ENCODE measurements at places on chromosomes 5 and 9. TPM values are rescaled to one million over a fixed set of nuclear protein-coding genes. Genes with fewer than 3 reads are reported as not detected.

GRCh38 chr5:66551945-66552344, 44.2 kb upstream of the MAST4 start:
- no peaks in the 10 kb centered on the region for H3K4me1 ChIP-seq
- no peak for DNase-seq
- no peak overlapping the region for H3K27ac ChIP-seq
- H3K27me3 ChIP-seq: no peaks in the 10 kb centered on the region

DNA sequence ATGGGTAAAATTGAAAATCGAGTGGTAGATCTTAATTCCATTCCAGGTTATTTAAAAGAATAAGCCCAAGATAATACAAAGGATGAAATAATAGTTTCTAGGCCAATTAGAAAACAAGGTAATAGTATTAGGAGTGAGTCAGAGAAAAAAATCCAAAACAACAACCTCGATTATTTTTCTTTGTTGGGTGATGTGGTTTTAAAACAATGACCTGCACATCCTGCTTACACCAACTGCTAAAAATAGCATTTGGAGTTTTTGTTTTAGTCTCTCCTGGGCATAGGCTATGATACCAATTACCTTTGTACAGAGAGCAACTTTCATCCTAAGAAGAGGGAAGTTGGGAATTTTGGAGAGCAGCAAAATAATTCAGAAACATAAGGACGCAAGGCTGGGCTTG, 101.7 kb upstream of the MYO10 start:
- H3K4me3 ChIP-seq: no peak overlapping the region
- peaks cover 8% of the 10 kb centered on the region for H3K4me1 ChIP-seq
- no peak overlapping the region for H3K27ac ChIP-seq
- no peak for DNase-seq

GRCh38 chr5:86038566-86038965, 579.2 kb upstream of the COX7C start:
- H3K4me3 ChIP-seq: no peak overlapping the region
- H3K4me1 ChIP-seq: no peaks in the 10 kb centered on the region
- H3K36me3 ChIP-seq: no peaks in the 10 kb centered on the region
- no peak overlapping the region for H3K27ac ChIP-seq
- no peaks in the 10 kb centered on the region for H3K27me3 ChIP-seq

GRCh38 chr9:131475956-131476776, 26.6 kb upstream of the POMT1 start:
- H3K36me3 ChIP-seq: peaks cover 27% of the 10 kb centered on the region
- DNase-seq: no peak
- no peak overlapping the region for H3K4me3 ChIP-seq
- H3K27ac ChIP-seq: no peak overlapping the region

GRCh38 chr5:169826618-169827017, 153.7 kb downstream of the INSYN2B start:
- H3K4me3 ChIP-seq: no peak overlapping the region
- H3K36me3 ChIP-seq: no peaks in the 10 kb centered on the region
- H3K27ac ChIP-seq: no peak overlapping the region
- H3K27me3 ChIP-seq: peaks cover 13% of the 10 kb centered on the region

- DNase-seq: no peak
- H3K36me3 ChIP-seq: no peaks in the 10 kb centered on the region
- no peak overlapping the region for H3K27ac ChIP-seq
- no peaks in the 10 kb centered on the region for H3K27me3 ChIP-seq
- no peak overlapping the region for H3K4me3 ChIP-seq
Measured at GRCh38 chr9:9142001-9142400, 1342.4 kb upstream of the DMAC1 start.

- DNase-seq: no peak
- peak overlapping the region; percentile 20 for H3K27ac ChIP-seq
- no peaks in the 10 kb centered on the region for H3K36me3 ChIP-seq
- no peaks in the 10 kb centered on the region for H3K27me3 ChIP-seq
- H3K4me3 ChIP-seq: no peak overlapping the region
Measured at GRCh38 chr9:3976865-3977613, 322.8 kb downstream of the GLIS3 start.

GRCh38 chr5:107011605-107012004, 659.1 kb downstream of the EFNA5 start:
- H3K4me3 ChIP-seq: no peak overlapping the region
- no peaks in the 10 kb centered on the region for H3K27me3 ChIP-seq
- H3K36me3 ChIP-seq: no peaks in the 10 kb centered on the region
- H3K4me1 ChIP-seq: no peaks in the 10 kb centered on the region

DNA sequence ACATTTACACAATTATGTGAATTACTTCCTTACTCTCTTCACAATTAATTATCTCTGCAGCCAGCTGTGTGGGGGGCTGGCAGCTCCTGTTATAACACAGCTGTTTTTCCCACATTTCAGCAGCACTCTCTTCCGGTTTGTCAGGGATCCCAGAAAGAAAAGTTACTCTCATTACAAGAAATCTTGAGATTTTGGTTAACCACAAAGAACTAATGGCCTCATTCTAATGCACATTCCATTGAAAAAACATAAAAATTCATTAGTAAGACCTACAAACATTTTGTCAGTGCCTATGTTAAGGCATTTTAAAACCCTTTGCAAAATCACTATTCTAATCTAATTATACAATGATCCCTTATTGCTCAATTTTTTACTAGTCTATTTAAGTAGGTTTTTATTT, 64.1 kb downstream of the PDE4D start:
- peaks cover 3% of the 10 kb centered on the region for H3K27me3 ChIP-seq
- H3K27ac ChIP-seq: no peak overlapping the region
- no peak overlapping the region for H3K4me3 ChIP-seq
- H3K4me1 ChIP-seq: no peaks in the 10 kb centered on the region
- no peaks in the 10 kb centered on the region for H3K36me3 ChIP-seq

DNA sequence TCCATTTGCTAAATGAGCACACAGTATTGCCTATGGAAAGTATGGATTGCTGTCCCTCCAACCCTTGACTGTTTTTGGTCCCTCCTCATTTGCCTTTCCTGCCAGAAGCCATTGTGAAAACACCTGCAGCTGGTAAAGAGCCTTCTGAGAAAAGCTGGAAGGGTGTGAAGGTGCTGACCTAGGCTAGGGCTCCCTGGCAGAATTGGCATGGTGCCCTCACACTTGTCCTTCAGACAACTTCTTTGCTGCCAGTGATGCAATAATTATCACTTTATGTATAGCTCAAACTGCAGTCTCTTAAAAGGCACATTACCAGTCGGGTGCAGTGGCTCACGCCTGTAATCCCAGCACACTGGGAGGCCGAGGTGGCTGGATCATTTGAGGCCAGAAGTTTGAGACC, 4.2 kb downstream of the TXNDC15 start:
- H3K4me3 ChIP-seq: peak overlapping the region; percentile 64
- H3K4me1 ChIP-seq: peaks cover 29% of the 10 kb centered on the region
- H3K36me3 ChIP-seq: peaks cover 8% of the 10 kb centered on the region
- no peak for DNase-seq
- H3K27ac ChIP-seq: no peak overlapping the region

GRCh38 chr5:83306572-83307241, 164.8 kb upstream of the VCAN start:
- H3K36me3 ChIP-seq: no peaks in the 10 kb centered on the region
- H3K4me1 ChIP-seq: no peaks in the 10 kb centered on the region
- H3K27me3 ChIP-seq: no peaks in the 10 kb centered on the region
- no peak for DNase-seq

DNA sequence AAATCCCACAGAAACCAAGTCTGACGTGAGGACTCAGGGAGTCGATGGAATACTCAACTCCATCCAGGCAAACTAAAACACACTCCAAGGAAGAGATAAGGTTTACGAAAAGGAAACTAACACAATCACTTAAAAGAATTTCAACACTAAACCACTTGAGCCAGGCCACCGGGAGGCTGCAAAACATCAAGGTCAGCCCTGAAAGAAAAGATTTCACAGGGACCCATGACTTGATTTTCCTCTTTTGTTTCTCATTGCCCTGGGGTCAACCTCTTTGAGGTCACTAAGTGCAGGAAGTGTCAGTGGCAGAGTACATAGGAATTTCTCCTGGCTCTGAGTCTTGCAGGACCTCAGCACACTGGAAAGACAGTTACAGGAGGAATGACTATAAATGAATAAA, 77.8 kb upstream of the TARS1 start:
- H3K27me3 ChIP-seq: no peaks in the 10 kb centered on the region
- DNase-seq: no peak
- H3K4me3 ChIP-seq: peak overlapping the region; percentile 12
- peaks cover 8% of the 10 kb centered on the region for H3K36me3 ChIP-seq

GRCh38 chr5:170642776-170643436, 139.1 kb downstream of the KCNIP1 start:
- peaks cover 7% of the 10 kb centered on the region for H3K27me3 ChIP-seq
- DNase-seq: no peak
- no peak overlapping the region for H3K4me3 ChIP-seq
- peaks cover 11% of the 10 kb centered on the region for H3K4me1 ChIP-seq
- no peaks in the 10 kb centered on the region for H3K36me3 ChIP-seq
- H3K27ac ChIP-seq: no peak overlapping the region

- no peak overlapping the region for H3K27ac ChIP-seq
- no peaks in the 10 kb centered on the region for H3K36me3 ChIP-seq
- H3K27me3 ChIP-seq: no peaks in the 10 kb centered on the region
- no peak for DNase-seq
Measured at GRCh38 chr9:16180546-16180945, 627.7 kb downstream of the CCDC171 start.

- no peaks in the 10 kb centered on the region for H3K36me3 ChIP-seq
- H3K27ac ChIP-seq: no peak overlapping the region
- H3K4me1 ChIP-seq: peaks cover 33% of the 10 kb centered on the region
- H3K4me3 ChIP-seq: no peak overlapping the region
- no peak for DNase-seq
- peaks cover 3% of the 10 kb centered on the region for H3K27me3 ChIP-seq
Measured at GRCh38 chr9:127128341-127129072, 6.1 kb upstream of the ANGPTL2 start.

DNA sequence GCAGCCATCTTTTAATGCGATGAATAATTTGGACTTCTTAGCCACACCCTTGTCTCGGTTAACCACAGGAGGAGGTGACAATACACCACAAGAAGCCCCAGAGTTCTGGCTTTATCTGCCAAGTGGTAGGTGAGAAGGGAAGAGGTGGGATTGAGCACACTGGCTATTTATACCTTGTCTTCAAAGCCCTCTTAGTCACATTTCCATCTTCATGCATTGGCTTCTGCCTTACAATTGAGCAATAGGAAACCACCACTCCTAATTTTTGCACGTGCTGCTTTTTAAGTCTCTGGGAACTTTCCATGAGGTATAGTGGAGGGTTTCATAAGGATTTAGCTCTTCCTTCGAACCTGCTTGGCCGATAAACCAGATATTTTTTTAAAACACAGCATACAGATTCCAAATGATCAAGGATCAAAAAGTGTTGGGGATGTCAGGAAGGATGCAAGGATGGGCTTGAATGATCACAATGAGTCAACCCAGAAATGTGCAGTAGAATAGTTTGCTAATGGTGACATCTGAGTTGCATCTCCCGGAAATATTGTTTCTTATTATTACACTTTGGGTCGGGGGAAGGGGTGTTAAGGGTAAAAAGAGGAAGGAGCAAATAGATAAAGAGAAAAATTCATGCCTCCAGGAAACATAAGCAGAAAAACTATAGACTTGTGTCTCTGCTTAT, 25.5 kb downstream of the PLAC8L1 start:
- peaks cover 4% of the 10 kb centered on the region for H3K36me3 ChIP-seq
- peaks cover 3% of the 10 kb centered on the region for H3K27me3 ChIP-seq
- no peak for DNase-seq
- H3K4me1 ChIP-seq: no peaks in the 10 kb centered on the region

DNA sequence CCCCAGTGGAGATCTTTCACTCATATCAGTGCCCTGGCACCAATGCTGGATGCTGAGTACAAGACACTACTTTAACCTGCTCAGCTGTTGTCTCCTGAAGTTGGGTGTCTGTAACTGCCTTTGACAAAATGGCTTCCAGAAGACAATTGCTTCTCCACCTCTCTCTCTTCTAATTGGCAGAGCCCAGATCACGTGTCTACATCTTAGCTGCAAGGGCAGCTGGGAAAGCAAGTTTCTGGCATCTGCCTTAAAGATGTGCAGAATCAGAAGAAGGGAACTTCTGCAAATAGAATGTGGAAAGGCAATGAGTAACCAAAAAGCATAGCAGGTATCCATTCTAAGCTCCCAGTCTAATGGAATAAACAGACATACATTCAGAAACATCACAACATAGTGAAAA, 81.1 kb downstream of the PDZD2 start:
- H3K4me1 ChIP-seq: no peaks in the 10 kb centered on the region
- no peak overlapping the region for H3K4me3 ChIP-seq
- no peak overlapping the region for H3K27ac ChIP-seq
- H3K36me3 ChIP-seq: no peaks in the 10 kb centered on the region
- no peaks in the 10 kb centered on the region for H3K27me3 ChIP-seq

DNA sequence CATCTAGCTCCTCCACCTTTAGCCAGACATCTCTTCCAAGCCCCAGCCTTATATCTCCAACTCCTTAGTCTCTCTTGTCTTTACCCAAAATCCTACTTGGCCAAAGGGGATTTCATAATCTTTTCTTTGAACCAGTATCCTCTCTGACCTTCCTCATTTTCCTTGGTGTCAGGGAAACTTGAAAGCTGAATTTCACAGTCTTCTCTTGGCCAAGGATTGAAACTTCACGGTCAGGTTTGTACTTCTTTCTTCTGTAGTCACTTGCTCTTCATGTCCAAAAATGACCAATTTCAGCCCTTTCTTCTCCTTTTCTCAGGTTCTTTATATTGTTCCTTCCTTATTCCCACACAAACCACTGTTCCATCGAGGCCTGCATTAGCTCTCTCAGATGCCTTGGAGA, 473.7 kb upstream of the KLF4 start:
- H3K27me3 ChIP-seq: peaks cover 8% of the 10 kb centered on the region
- no peaks in the 10 kb centered on the region for H3K36me3 ChIP-seq
- H3K4me3 ChIP-seq: no peak overlapping the region
- H3K4me1 ChIP-seq: no peaks in the 10 kb centered on the region
- DNase-seq: no peak

DNA sequence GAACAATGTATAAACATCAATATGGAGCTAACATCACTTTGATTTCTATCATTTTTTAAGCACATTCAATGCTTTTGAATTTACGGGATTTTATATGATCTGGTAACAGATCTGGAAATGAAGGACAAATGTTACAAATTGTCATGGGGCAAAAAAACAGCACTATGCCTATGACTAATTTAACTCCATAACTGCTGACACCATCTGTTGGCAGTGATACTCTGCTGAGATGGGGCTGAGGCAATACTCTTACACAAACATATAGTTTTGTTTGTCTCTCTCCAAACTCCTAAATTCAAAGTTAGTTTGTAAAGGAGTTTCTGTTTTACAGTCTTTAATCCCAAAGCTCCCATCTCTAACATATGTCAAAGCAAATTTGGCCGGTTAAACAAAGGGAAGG, 132.5 kb upstream of the FER start:
- no peaks in the 10 kb centered on the region for H3K4me1 ChIP-seq
- H3K4me3 ChIP-seq: no peak overlapping the region
- H3K27ac ChIP-seq: no peak overlapping the region
- H3K27me3 ChIP-seq: no peaks in the 10 kb centered on the region
- DNase-seq: no peak

- peaks cover 38% of the 10 kb centered on the region for H3K4me1 ChIP-seq
- H3K4me3 ChIP-seq: no peak overlapping the region
- no peaks in the 10 kb centered on the region for H3K27me3 ChIP-seq
- no peaks in the 10 kb centered on the region for H3K36me3 ChIP-seq
- no peak overlapping the region for H3K27ac ChIP-seq
Measured at GRCh38 chr5:68445257-68446069, 229.9 kb downstream of the PIK3R1 start.

ELAVL2 gene
- total RNA-seq: 26.0 TPM

PCDHGA9 gene
- 0.86 TPM for total RNA-seq

CSF1R gene
- not detected for total RNA-seq

RAD23B gene
- total RNA-seq: 141 TPM

EXOSC2 gene
- 103 TPM for total RNA-seq

OTULIN gene
- total RNA-seq: 33.7 TPM

CCDC180 gene
- 10.1 TPM for total RNA-seq

WDR38 gene
- not detected for total RNA-seq

FGF10 gene
- total RNA-seq: 3.8 TPM

INSYN2B gene
- total RNA-seq: 0.35 TPM

ANXA1 gene
- 6.6 TPM for total RNA-seq

PCDHGA7 gene
- total RNA-seq: 0.32 TPM

EXOSC3 gene
- 87.4 TPM for total RNA-seq

OLFM1 gene
- total RNA-seq: 23.3 TPM

TNFSF15 gene
- total RNA-seq: not detected

Data from neural crest cell (in vitro differentiated cells).